ENCODE measurements at places on chromosomes 6 and 20. TPM values are rescaled to one million over a fixed set of nuclear protein-coding genes. Genes with fewer than 3 reads are reported as not detected.

OR2H2 gene
- not detected for total RNA-seq

PPIL6 gene
- total RNA-seq = 2.3 TPM

ACSS1 gene
- total RNA-seq = 14.0 TPM

CRIP3 gene
- total RNA-seq = not detected

PPP1R11 gene
- total RNA-seq = 9.0 TPM

LY86 gene
- total RNA-seq = not detected

FOXC1 gene
- 5.2 TPM for total RNA-seq

TGM6 gene
- not detected for total RNA-seq

DEFB113 gene
- not detected for total RNA-seq
